Vagina (tissue), 2 donors: ENCODE measurements at places on chromosomes 5 and 9. TPM values are rescaled to one million over a fixed set of nuclear protein-coding genes. Genes with fewer than 3 reads are reported as not detected.

RNF180 gene
- 14.0 TPM for total RNA-seq

ZNF608 gene
- total RNA-seq, result 20.6 TPM

EIF4E1B gene
- not detected for total RNA-seq

RNF183 gene
- not detected for total RNA-seq

- H3K4me1 ChIP-seq, result no peaks in the 10 kb centered on the region
- no peaks in the 10 kb centered on the region for H3K27me3 ChIP-seq
- H3K4me3 ChIP-seq, result no peak overlapping the region
- no peak overlapping the region for H3K27ac ChIP-seq
- DNase-seq, result no peak
Observed at GRCh38 chr5:162484986-162485385, 417.4 kb downstream of the GABRG2 start.

- no peak overlapping the region for H3K27ac ChIP-seq
- no peaks in the 10 kb centered on the region for H3K4me1 ChIP-seq
- DNase-seq, result no peak
- H3K36me3 ChIP-seq, result no peaks in the 10 kb centered on the region
Observed at GRCh38 chr5:158845941-158846340, 253.8 kb downstream of the EBF1 start.

DNA sequence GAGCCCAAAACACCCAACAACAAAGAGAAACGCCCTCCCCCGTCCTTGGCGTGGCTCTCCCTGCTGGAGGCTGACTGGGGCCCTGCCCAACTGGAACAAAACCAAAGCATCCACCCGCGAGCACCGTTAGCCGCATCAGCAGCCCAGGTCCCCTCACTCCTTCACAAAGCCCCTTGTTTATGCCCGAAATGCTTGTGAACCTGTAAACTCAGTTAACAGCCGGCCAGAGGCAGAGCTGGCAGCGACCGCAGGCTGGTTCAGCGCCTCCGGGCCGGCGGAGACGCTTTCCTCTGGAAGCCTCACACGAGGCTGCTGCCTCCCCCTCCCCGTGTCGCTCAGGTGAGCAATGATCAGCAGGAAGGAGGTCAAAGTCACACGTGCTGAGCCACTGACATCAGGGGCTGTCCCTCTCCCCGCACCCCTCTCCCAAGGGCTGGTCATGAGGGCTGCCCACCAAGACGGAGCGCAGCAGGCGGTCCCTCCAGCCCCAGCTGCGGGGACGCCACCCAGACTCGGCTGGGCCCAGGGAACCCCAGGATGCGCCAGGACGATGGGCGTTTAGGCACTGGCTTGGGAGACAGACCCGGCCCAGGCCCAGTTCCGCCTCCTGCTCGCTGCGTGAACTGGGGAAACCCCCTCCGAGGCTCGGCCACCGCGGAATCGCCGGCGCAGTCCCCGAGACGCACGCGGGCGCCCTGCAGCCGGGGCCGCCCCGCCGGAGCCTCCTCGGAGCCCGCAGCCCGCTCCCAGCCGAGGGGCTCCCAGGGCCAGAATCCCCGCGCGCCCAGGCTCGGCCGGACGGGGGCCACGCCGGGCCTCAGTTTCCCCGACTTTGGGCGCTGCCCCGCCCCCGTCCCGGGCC, 563 bp downstream of the SNAPC4 start:
- H3K27ac ChIP-seq, result peak overlapping the region; percentile 31
- H3K27me3 ChIP-seq, result no peaks in the 10 kb centered on the region
- H3K36me3 ChIP-seq, result peaks cover 36% of the 10 kb centered on the region
- H3K4me1 ChIP-seq, result peaks cover 21% of the 10 kb centered on the region
- peak overlapping the region; percentile 92 for H3K4me3 ChIP-seq

- no peak for DNase-seq
- no peak overlapping the region for H3K27ac ChIP-seq
- peaks cover 4% of the 10 kb centered on the region for H3K36me3 ChIP-seq
- no peak overlapping the region for H3K4me3 ChIP-seq
Observed at GRCh38 chr9:137820161-137820855, 57.3 kb upstream of the CACNA1B start.
